ENCODE measurements at places on chromosomes 5 and 9.

DNA sequence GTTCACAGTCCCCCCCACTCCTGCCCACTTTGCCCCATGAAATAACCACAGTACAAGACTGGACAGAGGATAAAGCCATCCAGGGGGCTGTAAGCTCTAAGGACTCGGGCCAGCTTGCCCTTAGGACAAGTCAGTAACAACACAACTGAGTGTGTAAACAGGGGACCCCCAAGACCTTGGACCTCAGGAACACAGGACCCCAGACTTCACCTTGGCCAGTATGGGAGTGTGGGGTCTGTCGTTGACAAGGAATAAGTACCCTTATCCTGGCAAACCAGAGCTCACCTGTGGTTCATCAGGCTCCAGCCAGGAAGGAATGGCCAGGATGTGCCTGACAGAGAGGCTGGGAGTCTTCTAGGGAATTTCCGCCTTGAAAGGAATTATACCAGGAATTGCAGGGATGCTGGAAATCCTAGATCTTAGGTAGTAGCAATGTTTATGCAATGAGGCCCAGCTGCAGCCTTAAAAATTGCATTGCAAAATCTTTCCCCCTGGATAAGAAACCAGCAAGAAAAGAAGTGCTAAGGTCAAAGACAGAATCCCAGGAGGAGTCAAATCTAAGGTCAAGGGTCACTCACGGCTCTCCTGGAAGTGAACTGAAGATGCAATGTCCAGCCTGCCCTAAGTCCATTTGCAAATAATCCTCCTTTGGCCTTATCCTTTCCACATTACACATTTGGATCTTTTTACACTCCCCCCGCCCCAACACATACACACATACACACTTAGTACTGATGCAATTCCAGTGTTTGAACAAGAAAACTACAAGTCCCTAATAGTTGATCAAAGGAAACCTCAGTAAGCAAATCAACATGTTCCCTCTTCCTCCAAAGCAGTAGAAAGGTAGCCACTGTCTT lies 27.3 kb upstream of the TDRD7 start:
- DNase-seq, result no peak

- DNase-seq, result no peak
Observed at GRCh38 chr5:20230010-20230409, 242.0 kb upstream of the CDH18 start.

GRCh38 chr5:144598451-144599068 lies 427.9 kb downstream of the KCTD16 start:
- DNase-seq, result peak; percentile 22

DNA sequence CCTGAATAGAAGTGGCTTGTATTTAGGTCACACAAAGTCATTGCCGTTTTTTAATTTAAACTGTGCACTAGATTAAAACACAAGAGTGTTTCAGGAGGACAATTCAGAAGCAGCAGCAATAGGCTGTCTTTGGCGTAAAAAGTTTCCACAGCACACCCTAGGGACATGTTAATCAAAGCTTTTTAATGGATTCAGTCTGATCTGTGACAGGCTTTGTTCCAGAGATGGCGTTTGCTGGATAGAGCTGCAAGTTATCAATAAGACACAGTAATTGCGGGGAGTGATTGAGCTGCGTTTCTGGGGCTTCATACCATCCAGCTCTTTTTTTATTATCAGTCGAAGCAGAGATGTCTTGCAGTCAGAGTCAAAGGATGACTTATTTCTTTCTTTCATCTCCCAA lies 300.3 kb downstream of the ZNF608 start:
- DNase-seq, result no peak

- DNase-seq, result no peak
Observed at GRCh38 chr5:111133436-111133751, 41.2 kb downstream of the WDR36 start.

GRCh38 chr9:21764846-21765245 lies 37.6 kb upstream of the MTAP start:
- no peak for DNase-seq

All from left colon (tissue), 2 donors.